NCI-H2029 treated with DMSO at 0.1 percent for 48 hours (cell line): ENCODE measurements at places on chromosomes 3 and 15.

- DNase-seq, result no peak
Measured at GRCh38 chr3:4494895-4495264, 1.7 kb downstream of the ITPR1 start.

- DNase-seq, result no peak
Measured at GRCh38 chr3:179615458-179616173, 11.0 kb downstream of the NDUFB5 start.

DNA sequence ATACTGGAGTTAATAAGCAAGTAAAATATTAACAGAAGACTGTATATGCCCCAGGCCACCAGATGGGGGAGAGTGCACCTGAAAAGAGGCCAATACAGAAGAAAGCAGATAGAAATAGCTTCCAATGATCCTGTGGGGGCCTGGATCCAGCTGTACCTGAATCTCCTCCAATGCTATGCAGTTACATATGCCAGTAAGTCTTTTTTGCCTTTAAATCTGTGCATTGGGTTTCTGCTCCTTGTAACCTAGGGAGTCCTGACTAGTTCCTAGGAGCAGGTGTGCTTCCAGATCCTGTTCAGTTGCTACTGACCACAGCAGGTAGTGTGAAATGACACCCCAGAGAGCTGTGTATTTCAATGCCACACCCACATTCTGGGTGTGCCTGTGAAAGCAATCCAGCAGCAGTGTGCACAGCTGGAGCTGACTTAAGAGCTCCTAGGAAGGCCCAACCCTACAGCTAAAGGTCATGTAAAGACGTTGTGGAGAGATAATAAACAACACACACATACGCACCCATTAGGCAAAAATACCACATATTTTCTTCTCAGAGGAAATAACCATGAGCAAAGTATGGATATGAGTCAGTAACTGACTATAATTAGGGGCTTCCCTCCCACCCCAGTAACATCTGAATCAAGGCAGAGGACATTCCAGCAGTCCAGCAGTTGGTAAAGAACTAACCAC, 62.2 kb upstream of the AKAP13 start:
- DNase-seq, result no peak

DNA sequence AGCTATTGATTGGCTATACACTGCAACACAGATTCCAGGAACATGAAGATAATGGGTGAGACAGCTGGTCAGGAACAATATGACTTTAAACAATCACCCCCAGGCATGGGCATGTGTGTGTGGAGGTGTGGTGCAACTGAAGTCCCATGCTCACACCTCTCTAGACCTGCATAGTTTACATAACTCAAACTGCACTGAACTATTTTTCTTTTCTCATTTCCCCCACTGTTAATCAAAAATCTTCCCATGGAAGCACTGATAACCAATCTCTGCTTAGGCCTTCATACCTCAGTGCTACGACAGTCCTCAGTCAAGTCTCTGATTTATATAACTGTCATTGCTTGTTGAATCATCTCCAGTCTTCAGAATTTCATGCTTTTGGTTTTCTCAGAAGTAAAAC, 600.2 kb downstream of the NTRK3 start:
- no peak for DNase-seq

- DNase-seq, result no peak
Measured at GRCh38 chr3:36511791-36512486, 131.6 kb downstream of the STAC start.

DNA sequence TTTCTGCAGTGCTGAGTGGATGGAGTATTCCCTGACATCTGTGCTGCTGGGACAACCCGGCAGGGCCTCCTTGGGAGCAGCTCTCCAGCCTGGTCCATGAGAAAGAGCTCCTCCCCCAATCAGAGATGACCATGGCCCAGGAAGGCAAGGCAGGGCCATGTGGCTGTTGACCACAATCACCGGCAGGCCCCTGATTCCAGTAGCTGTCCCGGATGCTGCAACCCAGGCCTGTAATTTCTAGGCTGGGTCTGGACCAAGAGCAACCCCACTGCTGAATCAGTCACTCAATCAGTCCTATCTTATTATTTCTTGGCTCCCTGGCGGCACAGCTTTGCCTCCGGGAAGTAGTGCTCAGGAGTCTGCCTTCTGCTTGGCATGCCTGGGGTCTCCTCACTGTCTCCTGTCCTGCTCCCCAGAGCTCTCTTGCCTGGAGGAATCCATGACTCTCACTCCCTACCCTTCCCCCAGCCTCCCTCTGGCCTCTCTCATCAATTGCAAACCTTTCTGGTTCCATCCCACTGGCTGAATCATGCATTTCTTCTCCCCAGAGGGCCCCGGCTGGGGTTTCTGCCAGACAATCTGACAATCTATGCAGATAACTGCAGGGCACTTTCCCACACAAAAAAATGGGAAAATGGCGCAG, 32.6 kb upstream of the ITGA11 start:
- DNase-seq, result no peak

DNA sequence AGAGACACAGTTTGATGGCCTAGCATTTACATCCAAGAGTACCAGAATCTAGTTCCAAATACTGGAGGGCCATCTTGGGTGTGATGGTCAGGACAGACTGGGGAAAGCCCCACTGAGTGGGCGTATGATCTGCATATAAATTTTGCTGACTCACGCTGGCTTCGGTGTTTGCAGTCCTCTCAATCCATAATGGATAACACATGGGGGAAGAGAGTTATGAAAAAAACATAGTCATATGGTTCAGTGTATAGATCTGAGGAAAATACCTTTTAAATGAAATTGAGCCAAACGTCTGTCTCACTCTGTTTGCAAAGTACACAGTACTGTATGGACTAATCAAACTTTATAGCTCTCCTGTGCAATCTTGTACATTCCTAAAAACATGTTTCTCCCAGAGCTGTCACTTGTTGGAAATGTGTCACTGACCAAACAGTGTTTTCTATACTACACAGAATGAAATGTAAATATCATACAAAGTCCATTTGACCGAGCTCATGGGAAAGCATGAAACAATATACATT, 125.3 kb upstream of the THBS1 start:
- no peak for DNase-seq

- DNase-seq, result no peak
Measured at GRCh38 chr3:50617911-50618481, 1.0 kb downstream of the MAPKAPK3 start.

DNA sequence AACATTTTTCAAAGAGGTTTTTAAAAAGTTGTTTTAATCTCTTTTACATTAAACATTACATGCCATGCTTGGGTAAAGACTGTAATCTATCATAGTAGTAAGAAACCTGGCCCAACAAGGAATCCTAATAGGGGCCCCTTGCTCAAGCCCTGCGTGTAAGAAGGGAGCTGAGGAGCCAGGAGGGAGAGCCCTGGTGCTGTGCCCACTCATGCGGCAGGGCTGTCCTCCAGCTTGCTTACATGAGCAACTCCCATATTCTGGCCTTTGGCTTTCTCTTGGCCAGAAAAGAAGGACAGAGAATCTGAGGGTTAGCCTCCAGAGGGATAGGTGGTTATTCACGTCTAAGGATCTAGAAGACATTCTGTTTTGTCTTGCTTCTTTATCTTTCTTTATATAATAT, 49.8 kb downstream of the KBTBD12 start:
- DNase-seq, result no peak
